ENCODE measurements at places on chromosomes 6 and 20.

DNA sequence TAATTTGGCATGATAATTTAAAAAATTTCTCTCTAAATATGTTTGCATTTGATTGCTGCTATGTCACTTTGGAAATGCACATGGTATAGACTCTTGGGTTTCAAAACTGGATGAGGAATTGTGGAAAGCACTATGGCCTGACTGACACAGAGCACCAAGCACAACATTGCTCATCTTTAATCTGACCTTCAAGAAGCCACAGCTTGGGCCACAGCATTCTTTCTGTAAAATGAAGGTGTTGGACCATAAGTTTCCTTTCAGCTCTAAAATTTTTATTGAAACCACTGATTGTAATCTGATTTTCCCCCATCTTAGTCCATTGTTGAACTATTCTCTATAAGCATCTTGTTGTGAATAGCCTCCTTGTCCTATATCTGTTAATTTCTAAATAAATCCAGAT lies 41.0 kb downstream of the QKI start:
- no peak for DNase-seq

DNA sequence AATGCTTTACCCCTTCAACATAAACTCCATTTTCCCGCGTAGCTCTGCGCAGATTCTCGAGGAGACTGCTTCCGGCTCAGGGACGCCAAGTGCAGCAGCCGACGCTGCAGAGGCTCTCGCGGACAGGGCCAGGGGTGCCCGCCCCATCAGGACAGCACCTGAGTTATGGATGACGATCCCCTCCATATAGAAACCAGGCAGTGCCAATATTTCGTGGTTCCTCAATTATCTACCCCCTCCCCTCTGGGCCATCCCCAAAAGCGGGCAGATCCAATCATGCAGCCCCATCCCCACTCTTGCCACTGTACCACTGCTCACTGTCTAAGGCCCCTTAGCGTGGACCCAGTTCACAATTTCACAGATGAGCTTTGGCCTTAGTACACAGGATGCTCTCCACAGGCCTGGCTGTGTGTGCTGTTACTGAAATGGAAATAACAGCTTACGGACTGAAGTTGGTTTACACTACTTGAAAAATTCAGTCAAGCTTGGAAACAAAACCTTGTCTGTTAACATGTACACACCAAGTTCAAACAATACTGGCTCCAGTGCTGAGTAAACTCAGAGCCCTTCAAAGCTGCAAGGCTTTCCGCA lies 74.5 kb downstream of the DACT2 start:
- no peak for DNase-seq

DNA sequence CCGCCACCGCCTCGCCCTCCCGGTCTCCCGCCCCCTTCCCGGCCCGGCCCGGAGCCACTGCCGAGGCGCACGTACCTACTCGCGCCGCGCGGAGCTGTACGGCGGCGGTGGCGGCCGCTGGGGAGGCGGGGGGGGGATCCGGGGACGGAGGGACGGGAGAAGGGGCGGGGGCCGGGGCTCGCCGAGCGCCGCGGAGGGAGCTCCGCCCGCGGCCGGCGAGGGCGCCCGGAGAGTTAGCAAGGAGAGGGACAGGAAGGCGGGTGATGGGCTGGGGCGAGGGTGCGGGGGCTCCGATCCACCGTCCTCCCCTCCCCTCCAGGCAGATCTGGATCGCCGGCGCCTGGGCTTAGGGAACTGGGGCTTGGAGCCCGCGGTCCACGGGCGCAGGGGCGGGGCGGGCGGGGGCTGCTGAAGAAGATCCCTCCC lies 548 bp upstream of the TMEM74B start:
- no peak for DNase-seq

DNA sequence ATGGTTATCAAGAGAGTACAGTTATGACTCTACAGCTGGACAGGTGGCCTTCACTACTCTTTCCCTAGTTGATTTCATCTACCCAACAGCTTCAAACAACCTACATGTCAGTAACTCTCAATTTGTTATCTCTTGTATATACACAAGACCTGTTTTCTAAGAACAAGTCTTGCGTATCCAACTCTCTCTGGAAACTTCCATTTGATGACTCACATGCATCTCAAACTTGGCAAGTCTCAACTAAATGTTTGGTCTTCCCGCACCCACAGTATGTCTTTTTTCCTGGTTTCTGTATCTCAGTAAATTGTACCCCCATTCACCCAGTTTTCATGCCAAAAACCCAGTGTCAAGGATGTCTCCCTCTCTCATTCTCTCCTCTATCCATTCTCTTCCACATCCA lies 97.7 kb downstream of the BTBD9 start:
- DNase-seq: no peak

DNA sequence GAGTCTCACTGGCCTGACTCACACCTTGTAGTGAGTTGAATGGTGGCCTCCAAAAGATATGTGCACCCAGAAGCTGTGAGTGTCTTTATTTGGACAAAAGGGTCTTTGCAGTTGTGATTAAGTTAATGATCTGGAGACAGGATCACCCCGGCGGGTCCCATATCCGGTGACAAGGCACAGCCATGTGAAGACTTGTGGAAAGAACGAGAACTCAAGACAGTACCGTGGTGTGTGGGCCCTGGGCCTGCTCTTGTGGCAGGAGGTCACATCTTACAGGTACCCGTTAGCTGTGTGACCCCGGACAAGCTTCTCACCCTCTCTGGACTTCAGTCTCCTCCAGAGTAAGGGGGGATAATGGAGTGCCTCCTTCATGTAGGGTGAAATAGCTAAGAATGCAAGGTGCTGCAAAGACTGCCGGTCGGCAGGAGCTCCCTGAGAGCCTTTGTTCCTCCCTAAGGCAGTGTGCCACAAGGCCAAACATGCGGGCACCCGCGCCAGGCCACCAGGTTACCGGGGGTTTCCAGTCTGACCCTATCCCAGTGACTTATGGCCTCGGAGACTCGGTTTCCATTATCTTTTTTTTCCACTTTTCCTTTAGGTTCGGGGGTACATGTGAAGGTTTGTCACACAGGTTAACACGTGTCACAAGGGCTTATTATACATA lies 39.2 kb downstream of the CDH4 start:
- no peak for DNase-seq

DNA sequence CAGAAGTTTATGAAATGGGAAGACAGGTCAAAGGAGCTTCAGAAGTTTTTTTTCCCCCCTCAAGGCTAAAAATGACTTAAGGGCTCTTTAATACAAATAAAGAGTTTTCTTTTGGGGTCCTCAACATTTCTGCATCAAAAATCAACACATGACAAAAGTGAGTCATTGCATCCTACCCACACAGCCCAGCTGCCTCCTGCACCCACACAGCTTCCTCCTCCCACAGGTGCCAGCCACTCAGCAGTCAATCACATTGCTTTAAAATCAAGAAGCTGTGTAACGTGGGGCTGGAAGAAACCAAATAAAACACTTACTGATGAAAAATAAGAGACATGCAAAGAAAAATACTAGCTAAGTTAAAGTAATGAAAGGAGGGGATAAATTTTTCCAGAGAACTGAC lies 68.5 kb downstream of the MAP3K5 start:
- no peak for DNase-seq

DNA sequence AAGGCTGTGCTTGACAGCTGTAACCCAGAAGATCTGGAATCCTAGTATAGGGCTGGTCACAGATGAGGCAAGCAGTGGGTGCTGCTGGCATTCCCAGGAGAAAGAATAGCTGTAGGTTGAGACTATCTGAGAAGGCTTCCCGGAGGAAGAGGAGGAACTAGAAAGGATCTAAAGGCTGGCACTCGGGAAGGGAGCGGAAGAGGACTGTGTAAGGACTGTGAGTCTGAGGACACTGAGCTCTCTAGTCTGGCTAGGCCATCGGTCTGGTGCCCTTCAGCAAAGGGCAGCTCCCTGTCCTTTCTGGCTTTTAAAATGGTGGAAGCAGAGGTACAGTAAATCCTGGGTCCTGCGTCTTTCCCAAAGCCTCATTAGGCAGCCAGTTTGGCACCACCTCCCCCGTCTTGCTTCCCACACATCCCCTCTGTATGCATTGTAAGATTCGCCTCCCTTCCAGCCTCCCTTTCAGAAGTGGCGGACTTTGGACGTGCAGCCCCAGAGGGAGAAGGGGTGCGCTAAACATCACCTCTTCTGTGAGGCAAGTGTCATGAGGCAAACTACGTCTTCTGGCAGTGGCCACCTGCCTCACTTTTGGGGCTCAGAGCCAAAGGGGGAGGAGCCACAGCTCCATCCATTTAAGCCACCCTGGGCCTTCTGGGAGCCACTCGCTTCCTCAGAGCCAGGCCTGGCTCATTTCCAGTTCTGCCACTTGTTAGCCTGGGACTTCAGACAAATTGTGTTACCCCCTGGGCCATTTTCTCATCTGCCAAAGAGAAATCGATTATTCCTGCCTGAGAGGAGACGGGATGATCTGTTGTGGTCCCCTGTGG lies 8.6 kb downstream of the SNPH start:
- DNase-seq: no peak

DNA sequence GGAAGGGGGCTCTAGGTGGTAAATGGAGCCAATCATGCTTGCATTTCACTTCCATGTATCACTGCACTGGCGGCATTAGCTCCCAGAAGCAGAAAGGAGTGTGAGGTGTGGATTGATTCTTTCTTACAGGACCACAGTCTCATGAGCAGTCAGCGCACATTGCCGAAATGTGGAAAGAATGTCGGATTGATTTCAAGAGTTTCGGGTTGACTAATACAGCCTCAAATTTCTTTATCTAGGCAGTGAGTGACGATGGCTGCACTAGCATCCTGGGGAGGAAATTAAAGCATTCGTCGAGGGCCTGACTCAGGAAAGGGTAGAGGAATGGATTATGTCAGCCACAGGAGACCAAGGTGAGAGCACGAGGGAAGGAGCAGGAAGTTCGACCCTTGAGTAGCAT lies 222.8 kb upstream of the CDYL start:
- no peak for DNase-seq
